ENCODE measurements at places on chromosomes 16 and 17. TPM values are rescaled to one million over a fixed set of nuclear protein-coding genes. Genes with fewer than 3 reads are reported as not detected.

GRCh38 chr17:36055921-36056520 is 8.1 kb upstream of the CCL18 start:
- no peak overlapping the region for H3K27ac ChIP-seq
- H3K4me3 ChIP-seq = no peak overlapping the region
- no peaks in the 10 kb centered on the region for H3K4me1 ChIP-seq
- no peak for DNase-seq
- H3K36me3 ChIP-seq = no peaks in the 10 kb centered on the region

PDIA2 gene
- 0.46 TPM for total RNA-seq

TMEM88 gene
- 3.0 TPM for total RNA-seq

- peaks cover 32% of the 10 kb centered on the region for H3K4me1 ChIP-seq
- H3K27me3 ChIP-seq = no peaks in the 10 kb centered on the region
- H3K36me3 ChIP-seq = no peaks in the 10 kb centered on the region
- peak overlapping the region; percentile 91 for H3K27ac ChIP-seq
- DNase-seq = no peak
- peak overlapping the region; percentile 72 for H3K4me3 ChIP-seq
These were observed 1.1 kb downstream of the KANSL1 start for GRCh38 chr17:46192189-46192438.

GRCh38 chr17:40341808-40342503 is 22.6 kb downstream of the GJD3 start:
- no peaks in the 10 kb centered on the region for H3K36me3 ChIP-seq
- peak overlapping the region; percentile 79 for H3K27ac ChIP-seq
- H3K4me1 ChIP-seq = peaks cover 30% of the 10 kb centered on the region
- no peak for DNase-seq

DNA sequence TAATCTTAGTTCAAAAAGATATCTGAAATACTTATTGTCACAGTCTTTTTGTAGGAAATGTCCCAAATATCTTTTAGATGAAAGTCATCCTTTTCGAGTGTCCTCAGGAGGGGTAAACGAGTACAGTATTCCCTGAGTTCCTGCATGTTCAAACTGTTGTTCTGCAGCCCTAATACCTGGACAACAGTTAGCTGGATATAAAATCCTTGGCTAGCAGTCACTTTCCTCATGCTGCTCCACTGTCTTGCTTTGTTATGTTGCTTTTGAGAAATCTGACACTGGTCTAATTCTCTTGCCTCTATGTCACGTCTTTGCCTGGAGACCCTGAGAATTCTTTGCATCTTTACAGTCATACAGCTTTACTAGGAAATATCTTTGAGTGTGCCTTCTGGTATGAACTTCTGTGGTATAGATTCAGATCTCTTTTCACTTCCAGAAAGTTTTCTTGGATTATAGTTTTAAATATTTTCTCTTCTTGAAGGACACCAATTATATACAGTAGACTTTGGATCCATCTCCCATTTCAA is 9.5 kb downstream of the MBTD1 start:
- H3K27ac ChIP-seq = no peak overlapping the region
- H3K4me1 ChIP-seq = no peaks in the 10 kb centered on the region

SDK2 gene
- total RNA-seq = 0.63 TPM

DNA sequence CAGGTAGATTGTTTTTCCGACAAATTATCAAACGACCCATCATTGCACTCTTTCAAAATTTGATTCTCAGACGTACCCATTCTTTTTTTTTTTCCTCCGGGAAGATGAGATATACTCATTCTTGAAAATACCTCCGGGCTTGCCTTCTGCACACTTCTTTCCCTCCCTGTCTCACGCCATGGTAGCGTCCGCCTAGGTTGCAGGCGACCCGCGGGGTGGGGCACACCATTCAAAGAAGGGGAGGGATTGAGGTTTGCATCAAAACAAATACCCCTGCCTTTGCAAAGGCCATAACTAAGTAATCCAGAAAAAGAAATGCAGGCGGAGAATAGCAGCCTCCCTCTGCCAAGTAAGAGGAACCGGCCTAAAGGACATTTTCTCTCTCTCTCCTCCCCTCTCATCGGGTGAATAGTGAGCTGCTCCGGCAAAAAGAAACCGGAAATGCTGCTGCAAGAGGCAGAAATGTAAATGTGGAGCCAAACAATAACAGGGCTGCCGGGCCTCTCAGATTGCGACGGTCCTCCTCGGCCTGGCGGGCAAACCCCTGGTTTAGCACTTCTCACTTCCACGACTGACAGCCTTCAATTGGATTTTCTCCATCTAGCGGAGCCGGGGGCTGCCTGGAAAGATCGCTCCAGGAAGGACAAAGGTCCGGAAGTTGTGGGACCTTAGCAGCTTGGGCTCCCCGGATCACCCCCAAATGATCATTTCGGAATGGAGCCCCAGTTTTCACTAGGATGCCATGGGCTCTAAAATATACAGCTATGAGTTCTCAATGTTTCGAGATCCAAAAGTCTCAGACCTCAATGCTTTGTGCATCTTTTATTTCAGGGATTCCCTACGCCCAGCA is 843 bp downstream of the TP53 start:
- peak overlapping the region; percentile 91 for H3K4me3 ChIP-seq
- H3K27me3 ChIP-seq = no peaks in the 10 kb centered on the region
- peak; percentile 92 for DNase-seq
- H3K27ac ChIP-seq = peak overlapping the region; percentile 99

DNA sequence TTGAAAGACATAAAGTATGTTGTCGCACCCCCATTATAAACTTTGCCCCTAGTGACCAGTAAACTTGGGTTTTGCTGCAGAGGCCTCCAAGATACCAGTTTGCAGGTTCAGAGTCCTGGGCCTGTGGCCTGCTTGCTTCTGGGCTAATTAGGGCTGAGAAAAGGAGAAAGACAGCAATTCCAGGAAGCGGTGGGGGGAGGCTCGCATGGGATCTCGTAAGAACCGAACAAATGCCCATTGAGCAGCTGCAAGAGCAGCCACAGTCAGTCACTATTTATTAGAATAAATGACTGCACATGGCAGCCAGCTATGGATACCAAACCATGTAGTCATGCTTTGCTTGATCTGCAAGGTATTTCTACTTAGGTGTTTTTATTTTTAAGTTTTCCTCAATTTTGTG is 4.9 kb downstream of the SHISA9 start:
- no peaks in the 10 kb centered on the region for H3K4me1 ChIP-seq
- H3K36me3 ChIP-seq = no peaks in the 10 kb centered on the region
- H3K27me3 ChIP-seq = peaks cover 28% of the 10 kb centered on the region
- H3K4me3 ChIP-seq = no peak overlapping the region

GRCh38 chr16:65069065-65069464 is 52.8 kb downstream of the CDH11 start:
- H3K36me3 ChIP-seq = peaks cover 13% of the 10 kb centered on the region
- H3K27ac ChIP-seq = peak overlapping the region; percentile 39
- no peaks in the 10 kb centered on the region for H3K27me3 ChIP-seq
- H3K4me3 ChIP-seq = no peak overlapping the region
- DNase-seq = peak; percentile 79
- H3K4me1 ChIP-seq = peaks cover 44% of the 10 kb centered on the region

Data from A673 (cell line).